ENCODE measurements at places on chromosomes 7 and 10.

DNA sequence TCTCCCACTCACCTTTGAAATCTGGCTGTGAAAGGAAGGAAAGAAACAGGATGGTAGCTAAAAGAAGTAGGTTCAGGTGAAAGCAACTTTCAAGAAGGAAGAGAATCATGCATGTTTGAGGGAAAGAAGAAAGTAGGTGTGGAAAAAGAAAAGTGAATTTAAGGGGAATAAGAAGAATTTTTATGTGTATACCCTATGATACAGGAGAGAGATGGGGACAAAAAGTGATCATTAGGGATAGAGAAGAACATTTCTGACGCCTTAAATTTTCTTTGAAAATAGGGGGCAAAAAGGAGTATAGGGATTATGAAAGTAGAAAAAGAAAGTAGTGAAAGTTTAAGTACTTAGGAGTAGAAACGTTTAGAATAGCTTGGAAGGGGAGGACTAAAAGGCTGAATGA, 15.2 kb downstream of the KRIT1 start:
- DNase-seq, result no peak

DNA sequence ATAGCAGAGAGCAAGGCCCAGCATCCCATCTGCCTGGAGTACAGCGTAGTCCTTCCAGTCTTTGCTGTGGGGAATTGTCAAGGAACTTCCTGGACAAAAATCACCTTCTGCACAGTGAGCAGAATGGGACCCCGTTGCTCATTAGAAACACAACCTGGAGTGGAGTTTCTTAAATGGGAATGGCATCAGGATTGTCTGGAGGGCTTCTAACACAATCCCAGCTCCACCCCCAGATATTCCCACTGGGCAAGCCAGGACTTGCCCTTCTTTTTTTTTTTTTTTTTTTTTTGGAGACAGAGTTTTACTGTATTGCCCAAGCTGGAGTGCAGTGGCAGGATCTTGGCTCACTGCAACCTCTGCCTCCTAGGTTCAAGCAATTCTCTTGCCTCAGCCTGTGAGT, 356.4 kb downstream of the GALNT17 start:
- no peak for DNase-seq

GRCh38 chr7:137919987-137920386, 73.2 kb upstream of the DGKI start:
- DNase-seq, result no peak

GRCh38 chr7:107172276-107173032, 3.7 kb downstream of the HBP1 start:
- DNase-seq, result no peak

DNA sequence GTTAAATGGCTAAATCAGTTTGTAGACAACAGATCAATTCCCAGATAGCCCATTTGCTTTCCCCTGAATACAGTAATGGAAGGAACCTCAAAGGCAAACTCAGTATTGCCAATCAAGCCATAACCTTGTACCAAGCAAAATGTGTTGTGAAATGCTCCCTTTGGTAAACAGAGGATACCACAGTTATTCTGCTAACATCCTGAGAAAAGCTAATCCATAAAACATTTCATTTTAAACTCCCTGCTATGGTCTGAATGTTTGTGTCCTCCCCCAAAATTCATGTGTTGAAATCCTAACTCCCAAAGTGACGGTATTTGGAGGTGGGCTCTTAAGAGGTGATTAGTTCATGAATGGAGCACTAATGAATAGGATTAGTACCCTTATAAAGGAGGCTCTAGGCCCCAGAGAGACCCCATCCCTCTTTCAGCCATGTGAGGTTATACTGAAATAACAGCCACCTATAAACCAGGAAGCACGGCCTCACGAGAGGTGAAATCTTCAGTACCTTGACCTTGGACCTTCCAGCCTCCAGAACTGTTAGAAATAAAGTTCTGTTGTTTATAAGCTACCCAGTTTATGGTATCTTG, 89.3 kb upstream of the RNF148 start:
- no peak for DNase-seq

GRCh38 chr7:19957664-19958063, 184.2 kb upstream of the TMEM196 start:
- DNase-seq, result no peak

GRCh38 chr7:31478721-31479120, 35.2 kb upstream of the ITPRID1 start:
- no peak for DNase-seq

Measured in activated naive CD8-positive, alpha-beta T cell treated with anti-CD3 and anti-CD28 coated beads, Interleukin-2, amount 50 U/mL, for 16 hours (primary cell).